ENCODE measurements at places on chromosomes 1 and 21.

GRCh38 chr1:10288029-10288615 is 77.8 kb downstream of the KIF1B start:
- DNase-seq: no peak

- no peak for DNase-seq
Measured at GRCh38 chr1:223087291-223088255, 55.5 kb downstream of the TLR5 start.

DNA sequence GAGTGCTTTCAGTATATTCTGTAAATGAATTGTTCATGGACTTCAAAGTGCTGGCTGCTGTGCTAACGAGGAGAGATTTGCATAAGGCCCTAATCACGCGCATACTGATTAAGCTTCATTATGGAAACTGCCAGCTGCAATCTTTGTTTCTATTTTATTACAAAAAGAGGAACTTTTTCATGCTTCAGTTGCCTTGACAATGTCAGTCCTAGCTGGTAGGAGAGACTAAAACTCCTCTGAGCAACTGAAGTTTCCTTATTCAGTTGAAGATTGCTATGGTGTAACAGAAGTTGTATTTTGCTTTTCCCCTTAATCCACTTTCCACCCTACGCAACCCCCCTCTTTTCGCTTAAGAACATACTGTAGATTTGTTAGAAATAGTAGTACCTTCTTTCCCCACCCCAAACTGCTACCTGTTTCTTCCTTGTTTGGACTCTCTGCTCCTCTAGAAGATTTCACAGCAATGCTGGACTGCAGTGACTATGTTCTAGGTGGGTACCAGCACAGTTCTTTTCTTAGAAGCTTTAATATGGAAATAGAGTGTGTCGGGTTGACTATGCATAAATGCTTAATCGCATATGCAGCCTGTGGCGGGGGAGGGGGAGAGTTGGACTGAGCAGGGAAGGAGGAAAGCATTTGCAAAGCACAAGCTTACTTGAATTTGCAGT is 108.3 kb downstream of the POU2F1 start:
- no peak for DNase-seq

DNA sequence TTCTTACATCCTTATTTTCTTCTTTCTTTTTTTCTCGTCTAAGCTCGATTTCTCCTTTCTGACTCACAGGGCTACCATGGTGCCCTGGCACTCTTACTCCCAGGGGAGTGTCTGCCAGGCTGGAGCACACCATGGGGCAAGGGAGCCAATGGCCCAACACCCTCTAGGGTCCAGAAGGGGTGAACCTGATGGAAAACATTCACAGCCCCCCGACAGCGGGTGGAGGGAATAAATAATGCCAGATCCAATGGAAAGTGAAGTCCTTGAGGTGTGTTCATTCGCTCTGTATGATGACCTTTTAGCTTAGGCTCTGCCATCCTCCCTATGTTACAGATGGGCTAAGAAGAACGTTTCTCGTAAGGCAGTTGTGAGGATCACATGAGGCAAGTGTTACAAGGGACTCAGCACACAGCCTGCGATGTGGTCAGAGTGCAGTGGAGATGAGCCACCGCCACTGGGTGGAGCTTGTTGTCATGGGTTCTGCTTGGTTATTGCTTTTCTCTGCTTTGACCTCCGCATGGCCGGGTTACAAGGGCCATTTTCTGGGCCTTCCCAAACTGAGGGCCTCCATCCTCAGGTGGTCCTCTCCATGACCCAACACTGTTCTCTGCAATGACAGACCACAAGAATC is 3.5 kb upstream of the FCMR start:
- no peak for DNase-seq

DNA sequence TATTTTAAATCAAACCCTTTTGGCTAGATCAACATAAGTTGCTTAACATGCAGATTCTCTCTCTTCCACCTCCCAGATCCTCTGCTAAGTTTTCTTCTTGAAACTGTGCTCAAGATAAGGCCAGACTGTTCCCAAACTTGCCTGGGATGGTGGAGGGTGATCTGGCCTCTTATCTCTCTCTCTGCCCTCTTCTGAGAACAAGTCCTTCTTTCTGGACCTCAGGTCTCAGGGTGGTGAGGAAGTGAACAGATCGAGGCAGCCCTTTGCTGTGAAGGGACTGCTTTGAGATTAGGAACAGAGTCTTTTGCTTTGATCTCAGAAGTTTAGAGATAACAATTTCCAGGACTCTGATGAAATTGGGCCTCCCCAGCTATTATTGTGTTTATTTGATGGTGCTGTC is 70.7 kb downstream of the HUNK start:
- no peak for DNase-seq

DNA sequence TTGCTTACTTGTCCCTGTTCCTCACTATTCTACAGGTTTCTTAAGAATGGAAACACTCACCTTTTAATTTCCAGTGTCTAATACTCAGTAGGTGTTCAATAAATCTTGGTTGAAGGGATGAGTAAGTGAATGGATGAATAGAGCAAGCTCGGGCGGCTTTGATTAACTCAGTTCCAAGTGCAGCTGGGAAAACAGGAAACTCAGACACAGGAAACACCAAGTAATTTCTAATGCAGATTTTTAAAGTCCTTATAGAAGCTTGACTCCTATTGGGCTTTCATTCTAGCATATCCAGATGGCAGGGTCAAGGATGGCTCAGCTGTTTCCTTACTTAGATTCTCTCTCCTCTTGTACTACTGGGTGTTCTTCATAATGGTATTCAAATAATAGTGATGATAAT is 14.0 kb downstream of the CAMK1G start:
- no peak for DNase-seq

DNA sequence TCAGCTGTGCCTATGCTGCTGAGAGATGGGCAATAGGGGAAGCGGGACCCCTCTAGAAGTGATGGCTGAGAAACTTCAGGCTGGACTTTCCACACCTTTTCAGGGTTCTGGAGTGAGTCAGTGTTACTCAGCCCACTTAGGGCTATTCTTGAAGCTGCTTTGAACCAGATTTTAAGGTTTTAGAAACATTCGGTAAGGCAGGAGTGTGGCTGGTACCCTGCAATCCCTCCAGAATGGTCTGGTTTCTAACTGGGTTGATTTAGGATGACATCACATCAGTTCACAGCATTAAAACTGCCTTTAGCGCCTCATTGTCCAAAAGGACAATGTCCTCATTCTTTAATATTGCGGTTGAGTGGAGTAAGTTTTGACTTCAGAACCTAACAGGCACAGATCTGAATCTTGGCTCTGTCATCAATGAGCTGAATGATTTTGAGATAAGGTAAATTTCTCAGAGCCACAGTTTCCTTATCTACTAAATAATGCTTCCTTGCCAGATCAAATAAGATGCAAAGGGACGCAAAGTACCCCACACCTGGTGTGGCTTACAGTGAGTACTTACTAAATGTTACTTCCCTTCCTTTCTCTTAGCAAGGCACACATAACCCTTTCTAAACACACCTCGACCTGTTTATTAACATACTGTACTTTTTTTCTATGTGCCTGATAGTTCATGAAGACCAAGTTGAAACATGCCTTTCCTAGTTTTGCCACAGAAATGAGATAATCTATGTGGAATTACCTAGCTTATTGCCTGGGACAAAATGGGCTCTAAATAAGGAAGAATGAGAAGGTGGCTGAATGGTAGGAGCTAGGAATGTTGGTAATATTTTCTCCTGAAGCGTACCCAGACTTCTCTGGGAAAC is 209.8 kb downstream of the ROR1 start:
- no peak for DNase-seq

DNA sequence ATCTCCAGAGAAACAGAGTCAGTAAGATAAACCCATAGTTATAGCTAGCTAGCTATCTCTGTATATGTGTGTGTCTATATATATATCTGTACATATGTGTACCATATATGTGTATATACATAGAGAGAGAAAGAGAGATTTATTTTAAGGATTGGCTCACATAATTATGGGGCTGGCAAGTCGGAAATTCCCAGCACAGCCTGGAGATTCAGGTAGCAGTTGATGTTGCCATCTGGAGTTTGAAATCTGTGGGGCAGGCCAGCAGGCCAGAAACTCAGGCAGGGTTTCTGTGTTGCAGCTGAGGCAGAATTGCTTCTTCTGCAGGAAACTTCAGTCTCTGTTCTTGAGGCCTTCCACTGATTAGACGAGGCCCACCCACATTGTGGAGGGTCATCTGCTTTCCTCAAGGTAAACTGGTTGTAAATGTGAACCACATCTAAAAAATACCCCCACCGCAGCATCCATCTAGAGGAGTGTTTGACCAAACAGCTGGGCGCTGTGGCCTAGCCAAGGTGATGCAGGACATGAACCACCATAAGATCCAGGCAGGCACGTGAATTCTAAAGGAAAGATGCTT is 81.0 kb downstream of the FBXO2 start:
- no peak for DNase-seq

All from cardiac muscle cell (in vitro differentiated cells and primary cell).